Activated CD4-positive, alpha-beta T cell treated with anti-CD3 and anti-CD28 coated beads, Interleukin-2, amount 50 U/mL, for 16 hours (primary cell): ENCODE measurements at places on chromosomes 1 and 21.

GRCh38 chr1:152745289-152745704, 12.5 kb upstream of the KPRP start:
- DNase-seq, result no peak

- DNase-seq, result no peak
Observed at GRCh38 chr1:40985161-40985560, 5.7 kb downstream of the CTPS1 start.

DNA sequence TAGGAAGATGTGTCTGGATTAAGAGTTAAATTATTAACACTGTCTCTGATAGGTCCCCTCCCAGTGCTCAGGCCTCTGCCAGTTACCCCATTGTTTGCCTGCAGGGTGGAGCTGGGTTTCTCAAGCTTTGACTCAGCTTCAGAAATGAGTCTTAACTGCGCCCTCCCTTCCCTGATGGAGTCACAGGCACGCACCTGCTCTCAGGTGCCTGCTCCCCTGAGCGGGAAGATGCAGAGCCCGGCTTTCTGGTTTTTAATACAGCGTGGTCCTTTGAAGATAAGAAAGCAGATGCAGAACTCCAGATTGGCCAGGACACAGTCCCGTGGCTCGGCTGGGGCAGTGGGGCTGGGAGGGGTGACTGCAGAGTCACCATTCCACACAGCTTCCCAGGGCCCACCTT, 3.2 kb upstream of the SPRR4 start:
- DNase-seq, result peak; percentile 51

DNA sequence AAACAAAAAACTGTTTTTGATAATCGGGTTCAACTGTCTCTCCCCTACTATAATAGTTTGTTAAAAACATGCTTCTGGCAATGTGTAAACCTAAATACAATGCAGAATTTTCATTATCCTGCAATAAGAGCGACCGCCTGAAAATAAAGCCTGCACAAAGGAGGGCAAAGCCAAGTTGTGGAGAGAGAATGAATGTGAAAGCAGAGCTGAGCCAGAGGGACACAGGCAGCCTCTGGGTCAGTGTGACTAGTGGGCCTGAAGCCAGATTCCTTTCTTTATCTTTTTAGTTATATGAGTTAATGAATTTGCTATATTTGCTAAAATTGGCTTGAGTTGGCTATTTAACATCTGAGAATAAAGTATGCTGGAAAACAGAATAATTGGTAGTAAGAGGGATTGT, 615.2 kb downstream of the PLA2G4A start:
- no peak for DNase-seq

DNA sequence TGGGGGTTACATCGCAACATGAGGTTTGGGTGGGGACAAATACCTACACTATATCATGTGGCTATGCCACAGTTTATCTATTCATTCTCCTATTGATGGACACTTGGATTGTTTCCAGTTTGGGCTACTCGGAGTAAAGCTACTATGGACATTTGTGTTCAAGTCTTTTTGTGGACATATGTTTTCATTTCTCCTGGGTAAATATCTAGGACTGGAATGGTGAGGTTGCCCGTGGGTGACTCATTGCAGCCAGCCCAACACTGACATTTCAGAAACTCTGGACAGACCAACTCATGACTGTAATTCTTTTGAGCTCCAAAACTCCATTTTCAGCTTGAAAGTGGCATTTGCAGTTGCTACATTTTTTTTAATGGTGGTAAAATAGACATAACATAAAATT, 82.7 kb downstream of the KAZN start:
- no peak for DNase-seq

DNA sequence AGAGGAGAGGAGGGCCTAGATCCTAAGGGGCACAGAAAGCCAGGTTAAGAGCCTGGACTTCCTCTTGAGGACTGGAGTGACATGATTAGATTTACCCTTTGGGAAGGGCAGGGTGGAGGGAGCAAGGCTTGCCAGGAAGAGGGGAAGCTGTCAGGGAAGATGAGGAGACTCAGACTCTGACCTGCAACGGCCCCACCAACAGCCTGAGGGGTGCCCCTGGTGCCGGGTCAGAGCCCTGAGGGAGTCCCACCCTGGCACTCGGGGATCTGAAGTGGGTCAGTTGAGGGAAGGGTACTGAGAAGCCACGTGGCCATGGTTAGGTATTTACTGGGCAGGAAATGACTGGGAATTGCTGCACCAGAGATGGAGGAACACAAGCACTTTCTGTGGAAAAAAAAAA, 9.8 kb downstream of the ECE1 start:
- no peak for DNase-seq

GRCh38 chr1:185373813-185374529, 56.9 kb upstream of the IVNS1ABP start:
- no peak for DNase-seq

DNA sequence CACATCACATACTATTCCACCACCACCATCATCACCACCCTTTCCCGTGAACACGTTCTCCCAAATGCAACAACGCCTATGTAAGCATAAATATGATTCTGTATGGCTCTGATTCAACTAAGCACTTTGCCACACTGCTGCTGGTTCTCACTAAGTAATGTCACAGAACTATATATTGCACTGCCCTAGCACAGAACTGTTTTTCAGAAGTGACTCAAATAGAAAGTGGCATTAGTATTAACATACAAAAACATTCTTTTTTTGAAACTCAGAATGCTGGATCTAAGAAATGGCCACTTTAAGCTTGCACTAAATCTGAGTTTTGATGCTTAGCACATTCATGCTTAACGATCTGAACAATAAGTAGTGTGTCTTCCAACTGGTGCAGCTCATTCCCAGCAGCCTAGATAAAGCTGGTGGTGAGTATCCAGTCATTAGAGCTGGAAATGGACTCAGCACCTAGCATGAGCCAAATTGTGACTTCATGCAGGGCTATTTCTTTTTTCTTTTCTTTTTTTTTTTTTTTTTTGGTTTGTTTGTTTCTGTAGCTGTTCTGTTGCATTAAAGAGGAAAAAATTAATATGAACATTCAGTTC, 46.2 kb upstream of the ZC3H11B start:
- peak; percentile 40 for DNase-seq

DNA sequence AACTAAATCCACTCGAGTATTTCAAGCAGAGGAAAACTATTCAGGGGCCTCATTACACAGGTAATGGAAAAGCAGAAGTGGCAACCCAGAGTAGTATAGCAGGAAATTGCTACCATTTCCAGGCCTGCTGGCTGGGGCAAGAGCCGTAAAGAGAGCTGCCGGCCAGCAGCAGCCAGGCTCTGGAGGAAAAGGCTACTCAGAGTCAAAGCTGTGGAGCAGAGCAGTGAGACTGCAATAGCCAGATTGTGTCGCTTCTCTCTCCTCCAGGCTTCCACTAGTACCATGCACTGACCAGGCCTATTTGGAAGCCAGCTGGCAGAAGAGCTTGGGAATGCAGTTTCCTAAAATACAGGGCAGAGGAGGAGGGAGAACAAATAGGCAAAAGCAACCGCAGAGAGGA, 155.5 kb downstream of the OMA1 start:
- DNase-seq, result no peak

DNA sequence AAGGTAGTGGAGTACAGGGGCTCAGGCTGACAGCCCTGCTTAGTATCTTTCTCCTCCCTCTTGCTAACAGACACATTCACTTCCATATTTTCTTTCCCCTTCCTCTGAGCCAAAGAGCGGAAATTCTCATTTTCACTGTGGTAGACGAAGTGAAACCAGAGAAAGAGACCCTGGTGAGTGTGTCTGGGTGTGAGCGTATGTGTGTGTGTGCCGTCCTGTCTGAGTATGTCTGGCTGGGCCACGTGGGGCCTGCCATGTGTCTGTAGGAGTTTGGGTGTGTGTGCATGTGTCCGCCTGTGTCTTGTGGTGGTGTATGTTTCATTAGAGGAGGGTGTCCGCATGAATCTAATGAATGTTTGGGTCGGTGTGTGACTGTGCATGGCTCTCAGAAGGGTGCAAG, 1.7 kb downstream of the COL8A2 start:
- DNase-seq, result no peak

DNA sequence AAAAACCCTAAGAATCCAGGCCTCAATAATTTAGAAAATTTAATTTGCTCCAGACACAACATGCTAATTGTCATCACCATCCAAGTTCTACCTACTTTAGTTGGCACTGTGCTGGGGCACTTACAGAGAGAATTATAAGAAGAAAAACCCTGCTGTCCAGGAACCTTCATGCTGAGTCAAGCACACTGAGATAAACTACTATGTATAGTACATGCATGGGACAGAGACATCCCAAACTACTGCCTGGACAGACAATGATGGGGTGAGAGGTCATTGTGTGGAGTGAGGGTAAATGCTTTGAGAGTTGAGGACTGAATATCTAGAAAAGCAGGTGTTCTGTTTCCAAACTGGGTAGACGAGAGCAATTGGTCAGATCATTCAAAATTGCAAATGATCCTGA, 135.3 kb upstream of the CTTNBP2NL start:
- DNase-seq, result no peak

- DNase-seq, result no peak
Observed at GRCh38 chr1:230232371-230232771, 165.3 kb downstream of the GALNT2 start.

- no peak for DNase-seq
Observed at GRCh38 chr1:176515310-176515709, 52.3 kb downstream of the PAPPA2 start.

GRCh38 chr1:66022904-66023620, 230.4 kb downstream of the PDE4B start:
- DNase-seq, result no peak

DNA sequence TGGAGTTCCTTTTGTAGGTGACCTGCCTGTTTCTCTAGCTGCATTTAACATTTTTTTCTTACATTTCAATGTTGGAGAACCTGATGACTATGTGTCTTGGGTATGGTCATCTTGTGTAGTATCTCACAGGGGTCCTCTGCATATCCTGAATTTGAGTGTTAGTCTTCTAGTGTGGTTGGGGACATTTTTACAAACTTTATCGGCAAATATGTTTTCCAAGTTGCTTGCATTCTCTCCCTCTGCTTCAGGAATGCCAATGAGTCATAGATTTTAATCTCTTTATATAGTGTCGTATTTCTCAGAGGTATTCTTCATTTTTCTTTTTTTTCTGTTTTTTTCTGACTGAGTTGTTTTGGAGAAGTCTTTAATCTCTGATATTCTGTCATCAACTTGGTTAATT, 684.0 kb downstream of the NCAM2 start:
- DNase-seq, result no peak

- peak; percentile 92 for DNase-seq
Observed at GRCh38 chr1:7948960-7949359, 8.3 kb upstream of the TNFRSF9 start.

DNA sequence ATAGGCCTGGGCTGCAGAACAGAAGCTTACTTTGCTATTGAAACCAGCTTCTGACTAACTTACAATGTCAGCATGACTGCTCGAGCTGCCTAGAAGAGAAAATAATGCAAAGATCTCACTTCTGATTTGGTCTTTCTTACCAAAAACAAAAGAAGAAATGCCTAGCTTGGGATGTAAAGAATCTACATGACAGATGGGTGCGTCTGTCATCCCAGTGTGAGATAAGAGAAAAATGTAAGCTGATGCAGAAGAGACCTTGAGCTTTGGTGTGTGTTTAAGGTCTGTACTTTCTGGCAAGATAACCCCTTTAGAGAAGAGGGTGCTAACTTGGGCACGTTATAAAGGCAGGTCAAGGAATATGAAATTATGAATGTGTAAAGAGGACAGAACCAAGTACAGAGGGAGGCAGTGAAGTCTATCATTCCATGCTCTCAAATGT, 3.6 kb downstream of the FAM20B start:
- DNase-seq, result peak; percentile 18

GRCh38 chr1:215835951-215836350, 268.8 kb downstream of the KCTD3 start:
- no peak for DNase-seq

DNA sequence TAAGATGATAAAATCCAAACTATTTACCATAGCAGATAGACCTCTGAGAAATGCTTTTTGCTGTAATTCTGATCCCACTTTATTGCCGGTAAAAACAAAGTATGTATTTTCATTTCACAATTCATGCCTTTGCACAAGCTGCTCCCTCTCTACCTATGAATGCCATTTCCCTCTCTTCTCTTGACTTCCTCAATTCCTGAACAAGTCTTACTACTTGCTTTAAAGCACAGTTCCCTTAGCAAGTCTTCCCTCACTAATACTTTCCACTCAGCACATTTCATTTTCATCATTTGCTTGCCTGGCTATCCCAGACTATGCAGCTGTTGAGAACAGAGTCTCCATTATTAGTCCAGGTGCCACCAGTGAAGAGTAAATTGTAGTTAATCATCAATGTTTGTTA, 13.8 kb downstream of the GPATCH2 start:
- no peak for DNase-seq

DNA sequence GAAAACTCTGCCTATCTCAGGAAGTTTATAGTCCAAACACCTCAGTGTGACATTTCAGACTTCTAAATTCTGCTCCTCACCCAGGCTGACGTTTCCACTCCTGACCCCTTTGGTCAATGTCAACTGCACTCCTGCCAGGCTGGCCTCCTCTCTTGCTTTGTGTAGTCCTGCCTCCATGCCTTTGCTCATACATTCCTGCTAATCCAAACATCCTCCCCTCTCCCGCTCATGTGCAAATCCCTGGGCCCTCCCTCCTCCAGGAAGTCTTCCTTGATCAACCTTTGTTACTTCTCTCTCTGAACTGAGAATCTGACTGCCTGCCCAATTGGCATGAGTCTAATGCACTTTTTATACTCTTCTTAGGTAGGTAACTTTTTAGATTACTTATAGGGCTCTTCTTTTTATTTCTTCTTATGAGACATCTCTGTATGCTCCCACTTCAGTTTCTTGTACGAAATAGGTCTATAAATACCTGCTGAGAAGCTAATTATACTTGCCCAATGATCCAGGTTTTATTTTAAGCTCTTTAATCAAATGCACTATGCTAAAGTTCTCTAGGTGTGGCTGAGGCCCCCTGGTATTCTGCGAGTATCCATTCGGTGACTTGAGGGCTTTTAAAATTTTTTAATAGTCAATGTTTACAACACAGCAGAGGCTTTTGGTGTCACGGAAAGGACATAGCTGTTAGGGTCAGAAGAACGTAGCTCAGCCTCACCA, 128.1 kb downstream of the PLXNA2 start:
- DNase-seq, result no peak

GRCh38 chr1:2382621-2383361, 8.6 kb downstream of the MORN1 start:
- DNase-seq, result peak; percentile 35
